ENCODE measurements at places on chromosomes 13 and 19. TPM values are rescaled to one million over a fixed set of nuclear protein-coding genes. Genes with fewer than 3 reads are reported as not detected.

Gene ZNF610
- total RNA-seq = 0.76 TPM

Gene WDR88
- not detected for total RNA-seq

Gene LILRA6
- 8.1 TPM for total RNA-seq

Gene ADAMTSL5
- total RNA-seq = 7.4 TPM

Gene NCR1
- 0.29 TPM for total RNA-seq
